ENCODE measurements at places on chromosomes 6 and 20.

DNA sequence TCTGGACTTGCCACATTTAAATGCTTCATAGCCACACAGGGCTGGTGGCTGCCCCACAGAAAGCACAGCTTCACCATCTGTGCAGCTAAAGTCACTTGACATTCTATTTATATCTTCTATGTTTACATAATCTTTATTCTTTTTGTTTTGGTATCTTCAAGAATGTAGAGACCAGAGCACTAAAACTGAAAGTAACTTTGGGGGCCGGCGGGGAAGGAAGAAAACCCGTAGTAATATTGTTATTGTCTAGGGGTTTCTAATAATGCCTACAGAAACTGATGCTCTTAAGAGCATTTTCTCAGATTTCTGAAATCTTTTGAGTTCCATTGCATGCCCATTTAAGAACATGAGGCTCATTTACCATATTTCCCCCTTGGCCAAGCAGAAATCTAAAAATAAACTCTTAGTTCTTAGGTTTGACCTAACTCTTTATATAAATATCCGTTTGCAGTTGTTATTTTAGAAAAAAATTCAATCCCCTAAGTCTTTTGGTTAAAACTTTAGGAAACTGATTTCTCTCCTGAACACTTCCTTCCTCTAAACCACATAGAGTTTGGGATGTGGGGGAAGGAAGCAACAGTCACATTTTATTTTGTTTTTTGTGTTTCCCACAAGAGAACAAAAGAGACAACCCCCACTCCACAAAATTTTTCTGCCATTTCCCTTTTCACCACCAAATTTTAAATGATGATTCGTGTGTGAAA is 207.6 kb downstream of the OGFRL1 start:
- DNase-seq: no peak

DNA sequence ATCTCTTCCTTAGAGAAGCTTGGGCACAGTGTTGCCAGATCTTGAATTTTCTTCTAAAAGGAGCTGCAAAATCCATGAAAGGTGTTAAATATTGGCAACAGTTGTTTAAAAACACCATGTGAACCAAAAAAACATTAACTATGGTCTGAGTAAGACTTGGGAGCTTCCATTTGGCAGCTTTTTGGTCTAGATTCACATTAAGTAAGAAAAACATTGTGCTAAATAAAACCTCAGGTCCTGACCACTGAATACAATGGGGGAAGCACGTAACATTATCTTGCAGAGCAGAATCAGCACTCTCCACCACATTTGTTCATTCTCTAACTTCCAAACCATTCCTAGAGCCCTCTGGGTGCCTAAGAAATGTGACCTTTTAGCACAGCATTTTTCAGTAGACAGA is 437.6 kb upstream of the PLCB4 start:
- no peak for DNase-seq

DNA sequence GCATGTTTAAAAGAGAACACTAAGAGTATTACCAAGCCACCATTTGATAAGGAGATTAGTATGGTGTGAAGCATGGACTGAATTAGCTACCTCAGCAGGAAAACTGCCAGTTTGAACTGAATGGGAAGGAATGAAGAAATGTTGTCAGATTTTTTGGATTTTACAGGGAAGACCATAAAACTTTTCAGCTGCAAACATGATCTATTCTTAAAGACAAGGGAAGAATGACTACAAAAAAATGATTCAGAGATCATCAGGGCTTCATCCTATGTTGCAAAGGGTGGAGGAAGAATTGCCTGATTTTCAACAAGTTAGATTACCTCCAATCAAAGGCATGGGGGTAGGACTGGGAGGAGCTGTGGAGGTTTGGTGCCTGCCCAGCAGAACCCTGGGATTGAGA is 49.3 kb upstream of the MTRF1L start:
- DNase-seq: no peak

GRCh38 chr20:12482661-12483060 is 526.1 kb upstream of the SPTLC3 start:
- DNase-seq: no peak

DNA sequence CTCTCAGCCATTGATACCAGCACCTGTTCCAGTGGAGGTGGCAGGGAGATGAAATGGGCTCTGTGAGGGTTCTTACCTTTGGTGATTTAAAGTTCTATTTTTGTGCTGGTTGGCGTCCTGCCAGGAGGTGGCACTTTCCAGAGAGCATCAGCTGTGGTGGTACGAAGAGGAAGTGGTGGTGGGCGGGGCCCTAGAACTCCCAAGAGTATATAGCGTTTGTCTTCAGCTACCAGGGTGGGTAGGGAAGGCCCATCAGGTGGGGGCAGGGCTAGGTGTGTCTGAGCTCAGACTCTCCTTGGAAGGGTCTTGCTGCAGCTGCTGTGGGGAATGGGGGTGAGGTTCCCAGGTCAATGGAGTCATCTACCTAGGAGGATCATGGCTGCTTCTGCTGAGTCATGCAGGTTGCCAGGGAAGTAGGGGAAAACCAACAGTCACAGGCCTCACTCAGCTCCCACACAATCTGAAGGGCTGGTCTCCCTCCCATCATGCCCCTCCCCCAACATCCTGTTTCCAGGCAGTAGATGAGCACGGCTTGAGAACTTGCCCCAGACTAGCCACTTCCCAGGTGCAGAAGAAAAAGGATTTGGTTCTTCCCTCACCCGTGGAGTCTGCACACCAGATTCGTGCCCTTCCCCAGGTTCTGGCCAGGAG is 46.6 kb downstream of the MOXD1 start:
- peak; percentile 67 for DNase-seq

- DNase-seq: no peak
Measured at GRCh38 chr6:71127374-71127773, 161.2 kb upstream of the OGFRL1 start.

DNA sequence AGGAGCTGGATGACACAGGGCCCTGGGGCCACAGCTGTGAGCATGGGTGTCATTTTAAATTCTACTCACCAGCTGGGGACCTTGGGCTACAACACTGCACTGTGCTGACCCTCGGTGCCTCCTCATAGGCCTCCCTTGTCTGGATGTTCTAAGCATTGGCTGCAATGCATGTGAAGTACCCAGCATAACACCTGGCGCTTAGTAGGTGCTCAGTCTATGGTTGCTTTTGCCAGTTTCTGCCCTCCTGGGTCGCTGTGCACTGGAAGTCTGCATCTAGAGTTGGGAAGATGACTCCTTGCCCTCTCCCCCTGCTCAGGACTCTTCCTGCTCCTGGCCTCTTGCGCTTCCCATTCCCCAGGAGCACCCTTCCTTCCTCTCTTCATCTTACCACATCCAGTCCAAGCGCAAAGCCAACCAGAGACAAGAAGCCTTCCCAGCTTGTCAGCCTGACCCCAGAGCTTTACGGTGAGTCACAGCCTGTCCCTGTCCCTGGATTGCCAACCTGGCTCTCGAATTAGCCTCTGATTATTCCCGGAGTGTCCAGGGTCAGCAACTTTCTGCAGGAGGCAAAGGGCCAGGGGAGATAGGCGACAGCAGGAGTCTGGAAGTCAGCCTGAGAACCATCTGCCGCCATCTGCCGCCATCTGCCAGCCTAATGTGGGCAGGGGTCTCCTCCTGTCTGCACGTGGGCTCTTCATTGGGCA is 8.8 kb downstream of the SLC13A3 start:
- no peak for DNase-seq

GRCh38 chr6:149907317-149907716 is 9.4 kb upstream of the RAET1E start:
- DNase-seq: no peak

DNA sequence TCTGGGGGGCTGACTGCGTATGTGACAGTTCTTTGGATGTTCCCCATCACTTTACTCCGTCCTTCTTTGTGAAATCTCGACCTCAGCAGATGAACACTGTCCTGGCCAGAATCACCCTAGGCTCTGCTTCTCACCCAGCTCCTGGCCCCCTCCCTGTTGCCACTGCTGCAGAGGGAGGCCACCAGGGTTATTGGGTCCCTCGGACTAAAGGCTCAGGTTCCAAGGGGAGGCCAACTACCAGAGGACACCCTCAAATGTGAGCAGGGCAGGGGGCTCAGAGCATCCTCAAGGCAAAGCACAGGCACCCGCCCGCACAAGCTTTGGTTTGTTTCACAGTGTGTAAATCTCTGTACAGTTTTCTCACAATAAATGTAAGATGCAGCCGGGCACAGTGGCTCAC is 269.9 kb downstream of the UST start:
- DNase-seq: no peak

DNA sequence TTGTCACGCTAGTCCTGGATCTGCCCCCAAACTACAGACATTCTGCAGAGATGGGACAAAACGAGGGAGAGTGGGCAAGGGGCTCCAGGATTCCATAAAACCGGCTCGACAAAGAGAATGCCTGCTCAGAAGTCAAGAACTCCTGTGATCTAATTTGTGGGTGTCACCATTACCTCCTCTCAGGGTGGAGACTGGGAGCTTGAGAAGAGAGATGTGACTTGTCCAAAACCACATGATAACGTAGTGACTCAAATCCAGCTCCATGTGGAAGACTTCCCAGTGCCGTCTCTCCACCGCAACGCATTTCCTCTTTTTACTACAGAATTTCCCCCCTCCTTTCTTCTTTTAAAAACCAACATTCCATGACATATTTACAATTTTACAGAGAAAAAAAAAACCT is 44.3 kb downstream of the TRERF1 start:
- no peak for DNase-seq

GRCh38 chr6:167150941-167151549 is 6.7 kb downstream of the GPR31 start:
- DNase-seq: no peak

DNA sequence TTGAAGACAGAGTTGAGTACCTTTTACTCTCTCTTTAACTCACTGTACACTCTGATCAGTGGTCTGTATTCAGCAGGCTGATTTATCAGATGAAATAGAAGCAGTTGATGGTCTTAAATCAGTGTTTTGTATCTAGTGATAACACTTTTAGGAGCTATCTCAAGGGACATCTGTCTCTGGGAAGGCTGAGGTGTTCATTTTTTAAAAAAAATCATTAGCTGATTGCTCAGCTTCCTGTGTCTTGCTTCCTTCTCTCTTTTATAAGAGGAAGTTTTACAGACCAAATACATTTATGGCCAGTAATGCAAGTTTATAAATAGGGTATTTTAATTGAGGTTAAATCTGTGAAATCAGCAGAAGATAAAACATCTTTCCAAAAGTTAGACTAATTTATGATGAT is 12.0 kb upstream of the CCDC170 start:
- no peak for DNase-seq

- no peak for DNase-seq
Measured at GRCh38 chr20:50568549-50568942, 58.4 kb downstream of the PTPN1 start.

- no peak for DNase-seq
Measured at GRCh38 chr20:34337544-34337943, 25.5 kb upstream of the ITCH start.

DNA sequence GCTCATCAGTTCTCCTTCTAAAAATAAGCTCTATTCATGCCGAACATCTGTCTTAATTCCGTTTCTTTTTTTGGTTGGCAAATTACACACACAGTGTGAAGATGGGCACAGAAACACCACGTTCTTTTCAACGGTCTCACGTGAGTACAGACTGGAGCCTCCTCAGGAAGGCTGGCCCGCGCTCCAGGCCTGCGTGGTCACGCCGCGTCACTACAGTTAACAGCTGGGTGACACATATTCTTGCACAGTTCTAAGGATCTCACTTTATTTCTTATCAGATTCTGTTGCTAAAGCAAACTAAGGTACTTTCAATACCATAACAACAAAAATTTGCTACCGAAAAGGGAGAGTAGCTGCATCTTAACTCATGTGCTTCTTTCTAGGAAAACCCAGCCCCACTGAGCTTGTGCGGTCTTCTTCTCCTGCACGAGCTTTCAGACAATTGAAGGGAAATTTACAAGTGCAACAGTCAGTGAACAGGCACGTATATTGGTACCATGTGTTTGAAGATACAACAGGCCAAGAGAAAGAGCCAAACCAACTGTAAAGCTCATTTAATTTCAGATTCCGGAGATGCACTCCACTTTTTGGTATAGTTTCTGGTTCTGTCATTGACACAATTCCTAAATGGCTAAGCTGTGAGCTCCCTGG is 55.6 kb upstream of the MPC1 start:
- peak; percentile 16 for DNase-seq

DNA sequence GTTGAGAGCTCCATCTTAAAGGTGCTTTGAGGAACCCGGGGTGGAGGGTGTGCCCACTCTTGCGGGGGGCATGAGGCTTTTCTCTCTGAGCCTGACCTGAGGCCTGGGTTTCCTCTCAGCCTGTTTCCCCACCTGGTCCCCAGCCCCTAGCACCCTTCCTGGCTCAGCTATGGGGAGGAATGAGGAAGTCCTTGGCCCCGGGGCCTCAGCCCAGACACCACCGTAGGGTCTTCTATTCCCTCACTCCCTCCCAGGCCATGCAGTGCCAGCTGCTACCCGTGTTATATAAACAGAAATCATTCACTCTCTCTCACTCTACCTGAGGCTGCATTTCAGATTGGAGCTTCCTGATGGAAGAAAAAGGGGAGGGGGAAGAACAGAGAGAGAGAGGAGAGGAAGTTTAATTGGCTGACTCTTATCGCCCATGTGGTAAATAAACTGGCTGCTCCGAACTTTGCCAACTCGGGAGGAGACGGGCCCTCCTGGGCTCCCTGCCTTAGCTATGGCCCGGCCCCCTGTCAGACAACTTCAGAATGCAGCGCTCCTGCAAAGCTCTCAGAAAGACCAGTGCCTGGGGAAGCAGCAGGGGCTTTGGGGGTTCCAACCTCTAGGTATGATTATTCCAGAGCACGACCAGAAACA is 2.8 kb downstream of the CDH22 start:
- no peak for DNase-seq

DNA sequence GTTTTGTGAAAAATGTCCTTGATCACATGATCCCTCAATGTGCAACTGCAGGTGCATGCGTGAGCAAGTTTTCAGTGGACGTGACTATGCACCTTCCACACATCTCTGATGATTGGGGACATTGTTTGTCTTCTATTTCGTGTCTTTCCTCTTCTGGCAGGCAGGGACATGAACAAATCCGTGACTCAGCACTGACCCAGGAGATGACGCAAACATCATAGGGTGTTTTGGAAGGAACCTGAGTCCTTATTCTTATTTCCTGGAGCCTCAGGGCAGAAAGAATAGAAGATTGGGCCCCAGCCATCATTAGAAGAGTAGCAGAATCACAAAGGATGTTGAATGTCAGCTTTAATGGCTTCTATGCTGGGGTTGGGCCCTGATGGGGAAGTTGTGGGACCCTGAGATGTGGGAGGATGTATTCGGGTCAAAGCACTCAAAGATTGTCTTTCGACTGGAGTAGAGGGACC is 11.9 kb upstream of the SIRPD start:
- no peak for DNase-seq

DNA sequence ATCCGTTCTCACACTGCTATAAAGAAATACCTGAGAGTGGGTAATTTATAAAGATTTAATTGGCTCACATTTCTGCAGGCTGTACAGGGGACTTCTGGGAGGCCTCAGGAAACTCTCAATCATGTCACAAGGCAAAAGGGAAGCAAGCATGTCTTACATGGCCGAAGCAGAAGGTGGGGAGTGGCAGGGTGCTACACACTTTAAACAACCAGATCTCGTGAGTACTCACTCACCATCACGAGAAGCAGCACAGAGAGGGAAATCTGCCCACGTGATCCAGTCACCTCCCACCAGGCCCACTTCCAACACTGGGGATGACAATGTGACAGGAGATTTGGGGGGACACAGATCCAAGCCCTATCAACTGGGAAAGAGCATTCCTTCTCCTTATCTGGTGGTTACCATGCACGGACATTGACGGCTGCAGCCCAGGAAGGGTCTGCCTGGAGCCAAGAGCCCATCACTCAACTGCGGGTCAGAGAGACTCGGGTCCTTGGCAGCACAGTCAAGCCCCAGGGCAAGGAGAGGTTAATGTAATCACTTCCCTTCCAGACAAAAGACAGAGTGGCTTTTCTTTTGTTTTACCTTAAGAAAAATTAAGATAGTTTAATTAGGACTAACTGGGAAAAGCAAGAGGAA is 112.3 kb upstream of the CST7 start:
- DNase-seq: no peak

Measured in activated effector memory CD4-positive, alpha-beta T cell treated with anti-CD3 and anti-CD28 coated beads, Interleukin-2, amount 50 U/mL, for 16 hours (primary cell).